Aorta (tissue), 5 donors: ENCODE measurements at places on chromosomes 4 and X. TPM values are rescaled to one million over a fixed set of nuclear protein-coding genes. Genes with fewer than 3 reads are reported as not detected.

Gene RPS6KA3
- 43.9 TPM for total RNA-seq

Gene PNMA6A
- 3.7 TPM for total RNA-seq

Gene INTS6L
- 10.3 TPM for total RNA-seq

Gene SHROOM3
- total RNA-seq, result 51.3 TPM

Gene TMEM47
- 287 TPM for total RNA-seq

Gene GC
- not detected for total RNA-seq

Gene PGK1
- 235 TPM for total RNA-seq

Gene CD38
- total RNA-seq, result 7.8 TPM

Gene ETDB
- not detected for total RNA-seq

Gene OCIAD1
- 81.5 TPM for total RNA-seq

Gene SSX2
- not detected for total RNA-seq

Gene RAB33A
- 0.69 TPM for total RNA-seq

Gene ZGRF1
- 6.3 TPM for total RNA-seq

Gene XAGE2
- total RNA-seq, result not detected

Gene HSPA4L
- 17.7 TPM for total RNA-seq

Gene PTTG2
- total RNA-seq, result 4.1 TPM

Gene CLIC2
- total RNA-seq, result 17.0 TPM

Gene CTAG1B
- not detected for total RNA-seq

Gene HSFX2
- not detected for total RNA-seq

Gene CNOT6L
- 56.2 TPM for total RNA-seq

Gene EPGN
- total RNA-seq, result not detected

Gene EDA
- 4.6 TPM for total RNA-seq

Gene CLDN2
- not detected for total RNA-seq

Gene DCK
- 10.7 TPM for total RNA-seq

Gene MAGEA2
- not detected for total RNA-seq

Gene TTC29
- not detected for total RNA-seq
